SHP77 (cell line): ENCODE measurements at places on chromosomes 7 and 10.
A peak's percentile ranks its signal among the peaks of the same experiment; 100 is the strongest.

- DNase-seq: no peak
Observed at GRCh38 chr7:49643321-49643720, 130.1 kb upstream of the VWC2 start.

DNA sequence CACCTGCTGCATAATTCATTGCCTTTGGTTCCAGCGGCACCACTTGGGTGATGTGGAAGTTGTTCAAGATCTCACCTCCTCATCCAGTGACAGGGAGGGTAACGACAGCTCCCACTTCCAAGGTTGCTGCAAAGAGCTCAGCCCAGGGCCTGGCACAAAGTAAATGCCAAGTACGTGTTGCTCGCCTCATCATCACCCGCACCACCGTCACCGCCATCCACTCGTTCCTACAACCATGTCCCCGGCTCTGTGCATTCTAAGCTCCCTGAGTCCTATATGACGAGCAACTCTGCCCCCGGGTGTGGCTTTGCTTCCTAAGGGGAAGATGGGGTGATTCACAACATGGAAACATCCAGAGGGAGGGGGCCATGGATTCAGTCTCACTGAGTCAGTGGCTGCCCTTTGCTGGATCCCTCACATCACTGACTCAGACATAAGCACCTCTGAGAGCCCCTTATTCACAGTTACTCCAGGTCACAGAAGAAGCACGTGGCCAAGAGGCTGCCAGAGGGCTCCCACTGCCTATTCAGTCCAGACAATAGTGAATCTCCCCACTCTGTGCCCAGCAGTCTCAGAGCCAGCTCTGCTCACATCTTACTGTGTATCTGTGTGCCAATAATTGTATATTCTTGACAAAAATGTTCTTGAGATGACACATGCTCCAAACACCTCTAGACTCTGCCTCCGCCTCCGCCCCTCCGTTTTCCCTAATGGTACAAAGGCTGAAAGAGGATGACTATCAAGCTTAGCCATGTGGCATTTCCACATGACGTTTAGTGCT is 159.1 kb downstream of the GFRA1 start:
- no peak for DNase-seq

- no peak for DNase-seq
Observed at GRCh38 chr10:78415111-78415510, 381.4 kb downstream of the RPS24 start.

- DNase-seq: no peak
Observed at GRCh38 chr10:80471715-80472233, 17.7 kb downstream of the TSPAN14 start.

- peak; percentile 24 for DNase-seq
Observed at GRCh38 chr7:135169141-135169963, 1.2 kb downstream of the CYREN start.

DNA sequence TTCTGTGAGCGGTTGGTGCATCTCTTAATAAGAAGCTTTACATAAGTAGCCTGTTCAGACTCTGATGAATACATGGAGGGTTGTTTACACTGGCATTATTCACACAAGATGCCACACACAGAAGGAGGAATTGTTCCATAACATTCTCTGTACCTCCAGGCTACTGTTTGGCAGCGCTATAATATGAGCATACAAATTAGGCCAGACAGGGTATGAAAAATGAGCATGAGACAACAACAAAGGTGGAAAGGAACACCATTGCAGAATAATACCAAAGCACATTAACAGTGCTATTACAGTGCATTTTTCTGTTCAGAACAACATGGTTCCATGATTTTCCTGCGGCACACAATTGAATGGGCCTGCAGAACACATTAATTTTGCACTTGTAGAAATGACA is 417.2 kb upstream of the C7orf33 start:
- no peak for DNase-seq

DNA sequence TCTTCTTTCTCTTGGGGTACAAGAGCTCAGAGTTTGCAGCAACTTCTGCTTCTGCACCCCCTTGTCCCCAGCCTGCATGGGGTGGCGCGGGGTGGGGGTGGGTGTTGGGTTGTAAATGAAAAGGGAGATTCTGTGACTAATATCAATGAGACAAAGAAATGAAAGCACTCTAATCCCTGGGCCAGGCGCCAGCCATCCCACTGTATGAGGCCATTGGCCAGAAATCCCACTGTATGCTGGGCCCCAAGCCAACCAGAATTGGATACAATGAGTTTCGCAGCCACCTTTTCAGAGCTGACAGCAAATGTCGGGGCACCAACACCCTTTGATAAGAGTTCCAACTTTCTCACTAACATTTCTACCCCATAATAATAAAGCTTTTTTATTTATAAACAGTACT is 10.9 kb upstream of the PTN start:
- peak; percentile 20 for DNase-seq

DNA sequence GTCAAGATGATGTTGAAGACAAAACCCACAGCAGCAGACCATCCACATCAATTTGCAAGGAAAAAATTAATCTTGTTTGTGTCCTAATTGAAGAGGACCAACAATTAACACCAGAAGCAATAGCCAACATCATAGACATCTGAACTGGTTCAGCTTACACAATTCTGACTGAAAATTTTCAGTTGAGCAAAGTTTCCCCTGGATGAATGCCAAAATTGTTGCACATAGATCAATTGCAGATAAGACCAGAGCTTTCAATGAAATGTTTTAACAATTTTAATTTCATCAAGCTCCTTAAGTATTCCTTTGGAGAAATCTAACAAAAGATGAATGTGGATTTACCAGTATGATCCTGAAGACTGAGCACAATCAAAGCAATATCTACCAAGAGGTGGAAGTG is 168.6 kb downstream of the CTNNA3 start:
- no peak for DNase-seq

DNA sequence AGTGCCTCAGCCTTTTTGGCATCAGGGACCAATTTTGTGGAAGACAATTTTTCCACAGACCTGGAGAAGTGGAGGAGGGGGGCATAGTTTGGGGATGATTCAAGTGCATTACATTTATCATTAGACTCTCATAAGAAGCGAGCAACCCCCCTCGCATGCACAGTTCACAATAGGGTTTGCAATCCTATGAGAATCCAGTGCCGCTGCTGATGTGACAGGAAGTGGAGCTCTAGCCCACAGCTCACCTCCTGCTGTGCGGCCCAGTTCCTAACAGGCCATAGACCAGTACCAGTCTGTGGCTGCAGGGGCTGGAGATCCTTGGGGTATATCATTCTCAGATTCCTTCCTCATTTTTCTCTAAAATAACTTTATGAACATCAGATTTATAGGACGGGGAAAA is 50.8 kb downstream of the ATAD1 start:
- DNase-seq: no peak

GRCh38 chr10:117342641-117343040 is 32.6 kb downstream of the PDZD8 start:
- no peak for DNase-seq

GRCh38 chr7:151725844-151726651 is 150.9 kb downstream of the PRKAG2 start:
- DNase-seq: no peak

DNA sequence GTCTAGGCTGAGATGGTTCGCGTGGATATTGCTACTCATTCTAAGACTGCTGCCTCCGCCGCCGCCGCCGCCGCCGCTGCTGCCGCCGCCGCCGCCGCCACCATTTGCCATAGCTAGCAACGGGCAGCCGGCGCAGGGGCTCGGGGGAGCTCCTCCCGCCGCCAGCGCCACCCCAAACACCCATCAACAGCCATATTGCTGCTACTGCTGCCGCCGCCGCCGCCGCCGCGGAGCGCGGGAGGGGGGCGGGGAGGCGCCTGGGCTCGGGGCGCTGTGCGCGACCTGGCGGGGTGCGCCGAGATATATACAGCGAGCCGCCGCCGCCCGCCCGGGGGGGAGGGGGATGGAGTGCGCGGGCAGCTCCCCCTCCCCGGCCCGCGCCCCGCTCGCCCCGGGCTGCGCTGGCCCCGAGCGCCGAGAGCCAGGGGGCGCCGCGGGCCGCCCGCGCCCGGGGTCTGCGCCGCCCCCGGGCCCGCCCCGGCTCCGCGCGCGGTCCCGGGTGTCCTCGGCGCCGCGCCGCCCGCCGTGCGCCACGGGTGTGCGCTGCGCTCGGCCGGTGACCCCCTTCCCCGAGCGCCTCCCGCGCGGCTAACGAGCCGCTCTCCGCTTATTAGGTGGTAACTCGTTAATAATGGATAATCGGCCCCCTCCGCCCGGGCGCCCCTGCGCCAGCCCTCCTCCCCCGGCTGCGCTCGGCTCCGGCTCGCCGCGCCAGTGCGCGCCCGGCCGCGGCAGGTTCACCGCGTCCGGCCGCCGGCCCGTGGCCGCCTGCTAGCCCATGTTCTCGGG is at the start of gene KCNMA1:
Gene KCNMA1 (minus strand): TSS at position 277 of the 789 bp plus-strand sequence.
- DNase-seq: no peak

DNA sequence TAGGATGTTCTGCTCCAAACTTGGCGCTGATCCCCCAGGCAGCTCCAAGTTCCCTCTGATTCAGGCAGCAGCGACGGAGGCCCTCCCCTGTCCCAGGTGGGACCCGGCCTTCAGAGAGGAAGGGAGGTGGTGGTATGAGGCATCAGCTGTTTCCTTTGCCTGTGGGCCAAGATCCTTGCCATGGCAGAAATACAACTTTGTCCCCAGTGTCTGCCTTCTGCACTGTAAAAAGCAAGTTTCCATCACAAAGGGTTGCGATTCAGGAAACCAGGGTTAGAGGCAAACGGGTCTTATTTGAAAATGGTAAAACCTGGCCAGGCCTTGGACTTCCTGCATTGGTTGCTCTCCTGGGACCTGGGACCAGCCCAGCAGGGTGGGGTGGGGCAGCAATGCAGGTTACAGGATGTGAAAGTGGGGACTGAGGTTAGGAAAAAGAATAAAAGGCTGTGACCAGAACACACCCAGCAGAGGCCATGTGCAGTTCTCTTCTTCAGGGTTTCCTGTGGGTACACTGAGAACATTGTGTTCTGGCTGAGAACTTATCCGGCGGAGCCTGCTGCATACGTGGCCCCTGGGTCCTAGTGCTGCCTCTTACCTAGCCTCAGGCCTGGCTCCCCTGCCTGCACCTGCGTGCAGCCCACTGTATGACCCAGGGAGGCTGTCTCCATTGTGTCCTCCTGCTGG is 25.1 kb upstream of the DDIT4 start:
- DNase-seq: peak; percentile 27

DNA sequence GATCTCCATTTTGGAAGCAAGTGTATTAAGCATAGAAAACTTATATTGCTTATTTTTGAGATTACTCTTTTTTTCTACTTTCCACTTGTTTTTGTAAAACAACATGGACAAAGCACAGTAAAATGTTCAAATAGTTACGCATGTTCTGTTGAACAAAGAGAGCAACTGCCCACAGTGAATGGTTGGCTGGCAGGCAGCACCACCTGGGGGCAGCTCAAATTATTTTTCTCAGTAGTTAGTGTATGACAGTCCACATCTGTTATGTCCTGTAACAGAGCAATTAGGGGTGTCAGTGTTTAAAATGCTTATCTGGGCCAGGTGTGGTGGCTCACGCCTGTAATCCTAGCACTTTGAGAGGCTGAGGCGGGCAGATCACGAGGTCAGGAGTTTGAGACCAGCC is 46.1 kb upstream of the CACUL1 start:
- DNase-seq: no peak

DNA sequence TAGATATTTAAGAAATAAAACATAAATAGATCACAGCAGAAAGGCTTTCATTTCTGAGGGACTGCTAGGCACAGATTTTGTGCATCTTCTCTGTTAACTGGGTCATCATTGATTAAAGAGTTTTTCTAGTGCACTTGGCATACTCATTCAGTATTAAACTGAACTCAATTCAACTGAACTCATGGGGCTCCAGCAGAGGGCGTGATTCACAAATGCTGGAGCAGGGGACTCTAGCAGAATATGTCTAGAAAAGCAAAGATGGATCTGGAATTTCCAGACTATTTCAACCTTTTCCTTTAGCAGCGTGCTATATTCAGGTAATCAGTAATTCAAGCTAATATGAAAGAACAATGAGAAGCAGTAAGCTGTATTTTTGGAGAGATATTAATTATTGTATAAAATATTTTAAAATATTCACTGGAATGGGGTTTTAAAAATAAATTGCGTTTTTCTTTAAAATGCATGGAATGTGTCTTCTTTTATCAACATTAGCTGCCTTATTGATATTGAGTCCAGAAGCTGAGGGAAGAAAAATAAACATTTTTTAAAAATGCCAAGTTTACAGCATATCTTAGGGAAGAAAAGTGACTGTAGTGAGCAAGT is 296.8 kb upstream of the CACNA2D1 start:
- peak; percentile 60 for DNase-seq

- no peak for DNase-seq
Observed at GRCh38 chr7:103929901-103930311, 59.6 kb downstream of the RELN start.

DNA sequence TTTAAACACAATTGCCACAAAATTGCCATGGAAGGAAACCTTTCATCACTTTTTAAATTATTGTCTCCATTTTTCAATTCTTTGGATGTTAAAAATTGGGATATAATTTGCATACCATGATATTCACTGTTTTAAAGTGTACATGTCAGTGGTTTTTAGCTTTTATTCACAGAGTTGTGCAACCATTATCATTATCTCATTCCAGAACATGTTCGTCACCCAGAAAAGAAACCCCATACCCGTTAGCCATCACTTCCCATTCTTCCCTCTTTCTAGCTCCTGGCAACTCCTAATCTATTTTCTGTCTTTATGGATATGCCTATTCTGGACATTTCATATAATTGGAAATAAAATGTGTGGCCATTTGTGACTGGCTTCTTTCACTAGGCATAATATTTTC is 260.3 kb upstream of the FERD3L start:
- no peak for DNase-seq

GRCh38 chr7:16978358-16979244 is 96.8 kb upstream of the AGR3 start:
- no peak for DNase-seq

DNA sequence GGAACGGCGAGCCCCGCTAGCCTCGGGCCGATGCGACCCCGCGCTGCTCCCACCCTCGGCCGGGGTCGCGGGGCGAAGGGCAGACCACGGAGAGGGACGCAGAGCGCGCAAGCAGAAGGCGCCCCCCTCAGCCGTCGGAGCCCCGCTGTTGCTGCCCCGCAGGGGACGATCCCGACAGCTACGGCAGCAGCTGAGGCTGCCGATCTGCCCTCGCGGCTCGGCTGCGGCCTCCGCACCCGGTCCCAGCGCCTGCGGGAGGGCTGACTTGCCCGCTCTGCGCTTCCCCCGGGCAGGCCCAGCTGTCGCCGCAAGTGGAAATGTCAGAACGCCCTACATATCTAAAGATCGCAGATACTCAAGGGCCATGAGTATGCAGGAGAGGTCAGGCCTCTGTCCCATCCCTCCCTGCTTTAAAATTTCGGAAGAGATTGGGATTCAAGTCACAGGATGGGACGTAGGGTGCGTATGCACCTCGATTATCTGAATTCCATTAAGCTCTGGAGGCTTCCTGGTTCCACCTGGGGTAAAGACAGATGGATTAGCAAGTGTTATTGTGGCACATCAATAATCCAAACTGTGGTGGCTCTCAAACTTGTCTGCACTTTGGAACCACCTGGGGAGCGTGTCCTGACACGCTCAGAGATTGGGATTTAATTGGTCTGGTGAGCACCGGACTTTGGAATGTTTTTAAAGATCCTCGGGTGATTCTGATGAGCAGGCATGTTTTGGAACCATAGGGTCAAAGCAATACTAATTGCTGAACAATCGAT is at the start of gene CRPPA:
Gene CRPPA (minus strand): TSS at position 206 of the 770 bp plus-strand sequence. CDS start 216 bp downstream, outside the sequence.
- peak; percentile 11 for DNase-seq
